CD8-positive, alpha-beta memory T cell (primary cell): ENCODE measurements at places on chromosomes 3 and 15. TPM values are rescaled to one million over a fixed set of nuclear protein-coding genes. Genes with fewer than 3 reads are reported as not detected.

XYLB gene
- polyA plus RNA-seq = 0.15 TPM

HTR3E gene
- polyA plus RNA-seq = not detected

CHRNA5 gene
- polyA plus RNA-seq = 0.89 TPM

SMCO1 gene
- polyA plus RNA-seq = not detected

GOLGA6D gene
- not detected for polyA plus RNA-seq

A4GNT gene
- polyA plus RNA-seq = not detected

ZIC4 gene
- polyA plus RNA-seq = not detected

FAM131A gene
- polyA plus RNA-seq = 2.2 TPM

BBX gene
- 126 TPM for polyA plus RNA-seq

DISP2 gene
- 1.1 TPM for polyA plus RNA-seq

GOLGA6B gene
- not detected for polyA plus RNA-seq
